Dermis lymphatic vessel endothelial cell (primary cell): ENCODE measurements at places on chromosomes 7 and 10. TPM values are rescaled to one million over a fixed set of nuclear protein-coding genes. Genes with fewer than 3 reads are reported as not detected.

SHLD2 gene
- total RNA-seq, result 26.0 and 26.8 TPM in 2 replicates

PLXDC2 gene
- 10.2 and 10.7 TPM in 2 replicates for total RNA-seq

SPACDR gene
- 0.09 and 0.22 TPM in 2 replicates for total RNA-seq

GRM8 gene
- total RNA-seq, result 0.09 TPM in 1 of 2 replicates, not detected in the other

SORCS3 gene
- not detected in 2 replicates for total RNA-seq

AKR1C8 gene
- not detected in 2 replicates for total RNA-seq

C7orf33 gene
- not detected in 2 replicates for total RNA-seq

SFTPA1 gene
- under 0.01 TPM in 1 of 2 replicates, not detected in the other for total RNA-seq
